ENCODE measurements at places on chromosomes 12 and 14.

DNA sequence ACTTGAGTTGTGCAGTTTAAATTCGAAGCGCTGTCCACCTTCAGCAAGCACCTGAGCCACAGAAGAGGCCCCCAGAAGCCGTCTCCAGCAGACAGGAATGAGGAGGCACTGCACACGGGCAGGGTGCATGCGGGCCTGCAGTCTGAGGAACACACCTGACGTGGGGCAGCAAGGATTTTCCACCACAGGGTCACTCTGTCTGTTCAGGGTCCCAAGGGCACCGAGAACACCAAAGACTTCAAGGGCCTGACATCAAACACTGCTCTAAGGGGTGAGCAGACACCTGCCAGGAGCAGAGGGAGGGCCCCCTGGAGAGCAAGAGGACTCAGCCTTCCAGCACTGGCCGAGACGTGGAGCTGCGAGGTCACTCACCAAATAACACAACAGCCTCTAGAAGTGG is 99.7 kb upstream of the C14orf180 start:
- DNase-seq, result no peak

DNA sequence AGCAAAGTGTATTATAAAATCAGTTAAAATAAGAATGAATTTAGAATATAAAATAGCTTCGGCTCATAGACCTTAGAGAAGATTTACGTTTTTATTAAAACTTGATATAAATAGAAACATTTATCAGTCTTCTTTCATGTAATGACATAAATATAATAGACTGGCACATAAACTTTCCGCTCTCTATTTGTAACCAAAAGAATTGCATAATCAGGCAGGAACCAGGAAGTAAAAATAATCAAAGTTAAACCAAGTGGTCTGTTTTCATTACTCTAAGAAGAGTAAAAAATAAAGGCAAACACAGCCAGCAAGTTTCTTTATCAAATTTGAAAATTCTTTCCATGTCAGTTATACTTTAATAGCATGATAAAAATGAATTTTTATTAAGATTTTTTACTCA is 46.3 kb upstream of the ATP2A2 start:
- DNase-seq, result no peak

DNA sequence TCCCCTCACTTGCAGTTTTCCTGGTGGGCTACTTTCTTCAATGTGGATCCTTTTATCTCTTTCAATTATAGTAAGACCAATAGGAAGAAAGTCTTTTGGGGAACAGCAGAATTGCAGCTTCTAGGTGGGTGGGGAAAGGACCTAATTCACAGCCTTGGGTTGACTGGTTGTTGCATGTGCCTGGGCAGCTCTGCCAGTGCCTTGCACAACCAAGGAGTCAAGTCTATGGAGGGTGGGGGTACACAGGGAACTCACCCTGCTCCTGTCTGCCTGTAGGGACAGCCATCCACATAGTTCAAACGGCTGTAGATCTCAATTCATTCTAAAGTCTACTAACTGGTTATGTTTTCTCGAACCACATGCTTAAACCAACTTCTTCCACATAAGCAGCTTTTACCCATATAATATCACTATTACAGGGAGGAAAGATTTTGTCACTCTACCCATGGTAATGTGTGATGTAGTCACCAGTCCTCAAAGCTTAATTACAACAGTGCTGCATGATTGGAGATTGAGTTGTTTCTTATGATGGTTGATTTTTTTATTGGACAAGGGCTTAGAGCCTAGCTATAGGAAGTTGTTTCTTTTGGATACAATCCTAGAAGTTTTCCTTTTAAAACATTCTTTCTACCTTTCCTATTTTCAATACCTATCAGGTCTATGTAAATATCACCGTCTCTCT is 117.7 kb upstream of the FRMD6 start:
- DNase-seq, result no peak

DNA sequence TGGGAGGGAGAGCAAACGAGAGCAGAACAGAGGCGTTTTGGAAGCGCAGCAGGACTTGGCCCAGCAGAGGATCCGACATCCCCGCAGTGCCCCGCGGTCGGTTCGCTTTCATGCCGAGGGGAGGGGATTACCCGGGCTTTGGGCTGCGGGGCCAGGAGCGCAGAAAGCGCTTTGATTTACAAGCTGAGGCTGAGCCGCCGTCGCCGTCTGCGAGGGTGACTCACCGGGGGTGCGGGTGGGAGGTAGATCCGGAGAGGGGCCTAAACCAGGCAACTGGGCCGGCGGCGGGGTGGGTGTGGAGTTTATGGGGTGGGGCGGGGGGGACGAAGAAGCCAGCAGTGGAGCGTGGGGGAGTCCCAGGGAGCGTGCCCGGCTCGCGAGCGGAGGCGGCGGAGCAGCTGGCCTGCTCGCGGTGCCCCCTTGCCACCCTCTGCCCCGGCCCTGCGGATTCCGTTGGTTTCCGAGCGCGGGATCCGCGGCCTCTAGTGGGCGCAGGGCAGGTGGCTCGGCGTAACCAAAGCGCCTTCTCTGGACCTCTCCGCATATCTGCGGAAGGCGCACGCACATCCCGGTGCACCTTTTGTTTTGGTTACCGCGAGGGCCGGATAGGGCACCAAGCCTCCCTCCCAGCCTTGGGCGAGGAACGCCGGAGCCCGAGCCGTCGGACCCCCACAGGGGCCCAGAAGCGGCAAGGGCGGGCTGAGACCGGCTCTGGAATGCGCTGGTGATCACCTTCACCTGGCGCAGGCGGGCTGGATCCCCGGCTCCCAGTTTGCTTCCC is 2.6 kb downstream of the SIX4 start:
- DNase-seq, result no peak

DNA sequence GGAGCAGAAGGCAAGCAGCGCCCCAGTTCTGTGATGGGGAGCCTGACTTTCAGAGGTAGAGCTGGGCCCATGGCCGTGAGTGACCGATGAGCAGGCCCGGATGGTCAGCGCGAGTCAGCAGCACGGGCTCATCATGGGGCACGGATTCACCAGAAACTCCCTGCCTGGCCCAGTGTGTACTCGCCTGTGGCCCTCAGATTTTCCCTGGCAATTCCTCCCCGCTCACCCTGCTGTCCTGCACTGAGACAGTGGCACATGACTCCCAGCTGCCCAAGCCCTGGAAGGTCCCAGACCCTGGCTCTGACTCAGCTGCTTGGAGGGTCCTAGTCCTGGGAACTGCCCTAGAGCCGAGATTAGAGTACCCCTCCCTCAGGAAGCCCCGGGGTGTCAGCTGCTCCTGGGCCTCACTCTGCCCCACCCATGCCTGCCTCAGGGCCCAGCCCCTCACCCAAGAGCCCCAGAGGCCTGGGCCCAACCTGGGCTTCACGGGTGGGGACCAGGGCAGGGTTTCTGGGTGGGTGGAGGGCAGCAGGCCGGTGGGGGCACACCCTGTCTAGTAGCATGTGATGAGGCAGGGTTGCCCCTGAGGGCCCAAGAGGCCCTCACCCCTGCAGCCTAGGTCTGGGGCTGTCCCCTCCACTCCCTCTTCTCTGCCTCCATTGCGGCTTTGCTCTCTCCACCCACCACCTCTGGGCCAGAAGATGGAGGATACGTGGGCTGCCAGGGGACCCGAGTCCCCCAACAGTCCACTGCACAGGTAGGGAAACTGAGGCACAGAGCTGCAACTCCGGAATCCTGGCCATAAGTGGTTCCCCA is 8.4 kb downstream of the TRMT61A start:
- DNase-seq, result no peak

DNA sequence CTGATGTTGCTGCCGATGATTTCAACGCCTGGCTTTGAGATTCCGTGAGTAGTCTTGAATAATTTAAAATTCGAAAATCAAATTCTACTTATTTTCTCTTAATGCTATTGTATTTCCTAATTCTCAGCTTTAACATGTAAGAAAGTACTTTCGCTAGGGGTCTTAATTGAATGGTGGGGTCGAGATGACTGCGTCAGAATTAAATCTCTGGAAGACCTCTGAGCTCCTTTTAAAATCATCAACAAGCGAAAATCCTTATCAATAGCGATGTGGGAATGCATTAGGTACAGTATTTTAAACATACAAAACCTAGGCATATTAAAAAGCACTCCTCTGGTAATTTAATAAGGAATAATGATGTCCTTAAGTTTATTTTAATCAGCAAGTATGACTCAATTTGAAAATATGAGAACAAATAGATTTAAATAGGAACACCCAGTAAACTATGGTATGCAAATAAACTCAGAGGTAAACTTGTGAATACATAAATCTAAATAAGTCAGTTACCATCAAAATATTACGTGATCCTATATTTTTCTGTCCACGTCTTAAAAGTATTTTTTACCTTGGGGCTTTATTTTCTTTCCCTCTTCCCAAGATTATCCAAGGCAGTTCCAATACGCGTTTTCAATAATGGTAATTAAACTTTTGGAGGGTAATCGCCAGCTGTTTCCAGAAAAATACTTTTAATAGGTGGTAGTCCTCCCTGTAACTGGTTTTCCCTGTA is 1.4 kb downstream of the FOXA1 start:
- DNase-seq, result no peak

DNA sequence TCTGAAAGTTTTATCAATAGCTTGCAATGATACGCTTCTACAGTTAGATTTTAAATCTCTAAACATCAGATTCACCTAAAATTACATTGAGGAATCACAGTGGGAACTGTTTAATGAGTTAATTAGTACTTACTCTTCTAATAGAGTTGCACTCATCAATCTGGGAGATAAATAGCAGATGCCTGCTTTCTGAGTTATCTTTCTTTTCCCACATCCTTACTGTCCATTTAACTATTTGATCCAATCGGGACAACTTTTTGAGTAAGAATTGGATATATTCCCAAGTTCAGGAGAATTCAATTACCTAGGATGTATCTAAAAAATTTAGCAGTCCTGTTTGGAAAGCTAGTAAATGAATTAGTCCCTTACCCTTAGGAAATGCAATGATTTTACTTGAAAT is 162.3 kb downstream of the KCNH5 start:
- DNase-seq, result no peak

All from MG63 (cell line).